Right atrium auricular region (tissue), 2 donors: ENCODE measurements at places on chromosomes 1 and 21. TPM values are rescaled to one million over a fixed set of nuclear protein-coding genes. Genes with fewer than 3 reads are reported as not detected.

- no peak for DNase-seq
Observed at GRCh38 chr1:25676488-25676887, 59.9 kb downstream of the MAN1C1 start.

DNA sequence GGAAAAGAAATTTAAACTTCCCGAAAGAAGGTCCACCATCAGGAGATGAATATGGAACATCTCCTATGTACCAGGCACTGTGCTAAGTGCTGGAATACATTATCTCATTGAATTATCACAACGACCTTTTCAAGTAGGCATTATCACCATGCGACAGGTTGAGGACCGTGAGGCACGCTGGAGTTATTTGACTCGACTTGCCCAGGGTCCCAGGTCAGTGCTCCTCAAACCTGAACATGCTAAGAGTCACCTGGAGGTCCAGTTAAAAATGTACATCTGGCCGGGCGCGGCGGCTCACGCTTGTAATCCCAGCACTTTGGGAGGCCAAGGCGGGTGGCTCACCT lies 15.9 kb upstream of the AGTRAP start:
- no peak for DNase-seq

DNA sequence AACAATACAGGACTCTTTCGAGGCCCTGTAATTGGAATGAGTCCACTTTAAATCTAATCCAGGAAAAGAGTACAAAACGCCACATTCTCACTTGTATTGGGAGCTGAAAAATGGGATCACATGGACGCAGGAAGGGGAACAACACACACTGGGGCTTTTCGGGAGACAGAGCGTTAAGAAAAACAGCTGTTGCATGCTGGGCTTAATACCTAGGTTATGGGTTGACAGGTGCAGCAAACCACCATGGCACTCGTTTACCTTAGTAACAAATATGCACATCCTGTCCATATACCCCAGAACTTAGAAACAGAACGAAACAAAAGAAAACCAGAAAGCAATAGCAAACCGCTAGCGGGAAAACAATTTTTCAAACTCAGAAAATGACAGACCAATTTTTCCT lies 1532.7 kb upstream of the TPTE start:
- no peak for DNase-seq

DNA sequence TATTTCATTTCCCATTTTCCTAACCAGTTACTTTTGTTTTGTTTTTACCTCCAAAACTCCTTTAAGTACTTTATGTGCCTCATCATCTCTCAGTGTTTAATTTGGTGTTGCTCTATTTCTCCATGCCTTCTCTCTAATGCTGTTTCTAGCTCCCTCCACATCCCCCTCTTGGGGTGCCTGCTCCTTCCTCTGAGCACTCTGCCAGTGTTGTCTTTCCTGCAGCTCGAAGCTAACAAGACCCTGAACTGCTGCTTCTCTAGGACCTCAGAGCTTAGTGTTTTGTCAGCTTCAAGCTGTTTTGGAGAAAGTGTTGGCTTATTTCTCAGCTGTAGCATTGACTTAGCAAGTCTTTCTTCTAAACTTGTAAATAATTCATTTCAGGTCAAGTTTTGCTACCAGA lies 290.6 kb downstream of the DPYD start:
- DNase-seq = no peak

Gene TSPAN1
- 2.3 TPM for total RNA-seq

GRCh38 chr1:15850471-15851001 lies 3.0 kb downstream of the SPEN start:
- no peak for DNase-seq
